Left hindlimb (tissue), 1 donor: ENCODE measurements at places on chromosomes 2 and 18.

DNA sequence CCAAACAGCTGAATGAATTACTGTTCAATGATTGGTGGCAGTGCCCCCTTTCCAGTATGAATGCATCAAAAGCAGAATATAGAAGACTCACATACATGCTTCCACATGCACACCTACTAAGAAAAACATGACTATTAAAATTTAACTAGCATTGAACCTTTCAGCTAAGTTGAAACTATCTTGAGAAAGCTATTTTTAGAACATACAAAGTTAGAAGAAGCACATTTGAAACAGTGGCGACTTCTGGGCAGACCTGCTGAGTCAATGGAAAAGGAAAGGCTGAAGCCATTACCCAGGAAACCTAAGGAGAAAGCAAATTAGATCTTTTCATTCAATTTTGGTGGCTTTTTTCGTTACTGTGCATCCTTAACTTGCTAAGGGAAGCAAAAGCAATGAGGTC, 55.9 kb downstream of the PLA2R1 start:
- no peak for DNase-seq

DNA sequence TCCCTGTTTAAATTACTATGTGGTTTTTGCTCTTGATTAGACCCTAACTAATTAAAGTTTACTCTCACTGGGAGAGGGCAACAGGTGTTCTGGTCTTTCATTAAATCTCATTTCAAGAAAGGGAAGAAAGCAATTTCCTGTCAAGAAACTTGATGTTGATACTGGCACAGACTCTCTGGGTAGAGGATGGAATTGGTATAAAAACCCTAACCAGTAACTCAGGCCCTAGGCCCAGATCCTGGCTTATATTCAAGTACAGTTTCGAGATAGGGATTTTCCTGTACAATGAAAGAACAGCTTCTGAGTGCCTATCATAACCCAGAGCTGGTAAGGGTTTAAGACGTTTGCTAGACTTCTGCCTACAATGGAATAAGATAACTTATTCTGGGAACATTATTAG, 61.6 kb upstream of the ACYP2 start:
- no peak for DNase-seq

- DNase-seq = peak; percentile 90
Observed at GRCh38 chr18:3449512-3450011, 410 bp upstream of the TGIF1 start.

- DNase-seq = no peak
Observed at GRCh38 chr2:203707530-203707929, 1.1 kb downstream of the CD28 start.

DNA sequence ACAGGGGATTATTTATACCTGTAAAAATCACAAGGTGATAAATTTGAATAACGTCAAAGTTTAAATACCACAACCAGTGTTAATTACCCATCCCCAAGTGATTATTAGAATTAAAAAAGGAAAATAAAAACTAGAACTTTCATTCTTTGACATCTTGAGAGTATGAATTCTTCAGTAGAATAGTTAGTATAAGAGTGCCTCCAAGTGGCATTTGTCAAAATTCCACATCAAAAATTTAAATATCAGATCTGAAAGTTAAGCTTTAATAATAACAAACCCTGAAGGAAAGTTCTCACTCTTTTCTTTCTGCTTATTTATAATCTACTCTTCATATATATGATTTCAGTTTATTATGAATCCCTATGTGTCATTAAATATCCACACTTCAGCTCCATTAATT, 273.7 kb upstream of the KYNU start:
- DNase-seq = no peak

DNA sequence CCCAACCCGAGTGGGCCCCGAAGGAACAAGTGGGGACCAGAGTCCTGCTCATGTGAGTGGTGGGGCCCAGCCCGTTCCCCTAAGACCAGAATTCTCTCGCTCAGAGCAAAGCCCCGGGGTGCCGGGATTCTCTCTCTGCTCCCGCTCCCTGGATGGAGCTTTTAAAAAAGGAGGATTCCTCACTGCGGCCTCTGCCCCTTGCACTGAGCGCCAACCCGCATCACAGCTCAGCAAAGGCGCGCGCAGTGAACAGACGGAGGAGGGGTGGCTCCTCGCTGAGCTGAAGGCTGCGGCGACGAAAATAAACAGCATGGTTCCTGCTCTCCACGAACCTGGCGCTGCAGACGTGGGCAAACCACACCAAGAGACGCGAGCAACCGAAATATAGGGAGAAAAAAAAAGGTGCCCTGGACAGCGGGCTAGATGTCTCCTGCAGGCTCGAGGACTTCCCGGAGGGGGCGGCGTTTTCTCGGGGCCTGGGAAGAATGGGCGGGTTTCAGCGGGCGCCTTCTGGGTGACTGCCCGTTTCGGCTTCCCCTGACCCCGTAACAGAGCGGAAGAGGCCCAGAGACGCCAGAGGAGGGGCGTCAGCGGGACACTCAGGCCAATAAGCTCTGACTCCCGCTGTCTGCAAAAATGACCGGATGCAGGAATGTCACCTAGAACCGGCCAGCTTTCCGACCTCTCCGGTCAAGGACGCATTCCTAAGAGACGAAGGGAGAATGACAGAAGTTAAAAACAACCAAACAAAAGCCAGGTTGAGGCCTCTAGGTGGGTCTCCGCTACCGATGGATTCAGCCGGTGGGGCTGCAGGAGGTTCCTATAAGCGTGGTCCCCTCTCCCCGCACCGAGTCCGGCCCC, 819 bp upstream of the KLF11 start:
- peak; percentile 87 for DNase-seq

- no peak for DNase-seq
Observed at GRCh38 chr2:204205538-204205937, 269.0 kb downstream of the ICOS start.

GRCh38 chr2:205699515-205700289, 17.4 kb downstream of the NRP2 start:
- no peak for DNase-seq

GRCh38 chr2:150376553-150377335, 110.7 kb downstream of the RND3 start:
- no peak for DNase-seq

DNA sequence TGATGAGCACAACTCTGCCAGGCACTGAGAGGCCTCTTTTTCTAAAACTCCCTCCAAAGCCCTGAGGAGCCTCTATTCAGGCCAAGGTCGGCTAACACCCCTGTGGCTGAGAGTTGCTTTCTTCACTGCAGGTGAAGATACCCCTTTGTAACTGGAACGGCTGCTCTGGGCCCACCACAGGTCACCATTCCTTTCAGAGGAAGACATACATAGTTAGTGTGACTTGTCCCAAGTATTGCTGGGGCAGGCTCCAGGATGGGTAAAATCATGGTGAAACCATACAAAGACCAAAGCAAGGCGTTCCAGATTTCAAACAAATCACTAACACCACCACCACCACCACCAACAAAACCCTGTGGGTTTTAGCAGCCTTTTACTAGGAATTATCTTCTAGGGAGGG, 36.8 kb downstream of the CHST10 start:
- no peak for DNase-seq

DNA sequence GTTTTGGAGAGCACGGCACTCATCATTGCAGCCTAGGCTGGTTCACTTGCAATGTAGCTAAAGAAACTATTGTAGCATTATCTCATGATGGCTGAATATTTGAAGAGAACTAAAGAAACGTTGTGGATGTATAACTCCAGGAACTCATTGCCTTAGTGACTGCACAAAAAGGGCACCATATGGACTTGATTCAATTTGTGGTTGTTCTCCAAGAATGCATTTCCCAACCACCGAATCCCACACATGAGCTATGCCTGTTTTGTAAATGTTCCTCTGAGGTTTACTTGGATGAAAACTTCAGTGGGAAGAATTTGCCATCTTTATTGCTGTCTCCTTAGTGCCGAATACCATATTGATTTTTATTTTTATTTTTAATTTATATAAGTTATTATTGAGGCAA, 43.5 kb downstream of the DOK6 start:
- no peak for DNase-seq

DNA sequence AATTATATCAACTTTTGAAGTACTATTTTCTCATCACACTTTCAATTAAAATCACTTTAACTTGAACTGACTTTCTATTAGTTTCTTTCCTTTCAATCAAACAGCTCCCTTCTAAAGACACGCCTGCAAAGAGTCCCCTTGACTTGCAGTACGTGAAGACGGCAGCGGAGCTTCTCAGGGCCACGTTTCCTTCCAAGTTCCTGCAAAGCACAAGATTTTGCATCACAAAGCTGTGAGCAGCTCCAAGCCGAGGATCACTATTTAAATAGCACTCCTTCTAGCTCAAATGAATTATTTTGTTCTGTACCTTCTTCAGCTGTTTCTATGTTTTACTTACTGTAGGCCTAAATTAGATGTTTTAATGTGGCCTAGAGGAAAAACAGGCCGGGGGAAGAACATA, 30.8 kb downstream of the SH3YL1 start:
- DNase-seq = no peak

DNA sequence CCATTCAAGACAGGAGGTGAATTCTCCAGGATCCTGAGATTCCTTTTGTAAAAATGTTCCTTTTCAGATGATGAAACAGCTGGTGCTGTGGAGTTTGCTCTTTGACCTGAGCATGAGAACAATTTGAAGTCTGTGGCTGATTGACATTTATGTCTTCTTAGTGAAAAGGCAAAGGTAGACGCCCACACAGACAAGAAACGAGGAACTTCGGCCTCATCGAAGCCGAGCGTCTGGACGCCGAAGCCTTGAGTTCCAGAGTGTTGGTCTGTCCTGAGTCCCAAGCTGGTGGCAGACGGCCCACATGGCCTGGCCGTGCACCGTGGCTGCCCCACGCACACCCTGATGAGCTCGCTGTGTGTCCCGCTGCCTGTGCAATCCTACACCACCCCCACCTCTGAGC, 20.7 kb upstream of the SNTG2 start:
- no peak for DNase-seq

GRCh38 chr2:11602563-11603204, 67.3 kb downstream of the NTSR2 start:
- DNase-seq = no peak

GRCh38 chr18:5972298-5972697, 77.0 kb upstream of the TMEM200C start:
- no peak for DNase-seq

DNA sequence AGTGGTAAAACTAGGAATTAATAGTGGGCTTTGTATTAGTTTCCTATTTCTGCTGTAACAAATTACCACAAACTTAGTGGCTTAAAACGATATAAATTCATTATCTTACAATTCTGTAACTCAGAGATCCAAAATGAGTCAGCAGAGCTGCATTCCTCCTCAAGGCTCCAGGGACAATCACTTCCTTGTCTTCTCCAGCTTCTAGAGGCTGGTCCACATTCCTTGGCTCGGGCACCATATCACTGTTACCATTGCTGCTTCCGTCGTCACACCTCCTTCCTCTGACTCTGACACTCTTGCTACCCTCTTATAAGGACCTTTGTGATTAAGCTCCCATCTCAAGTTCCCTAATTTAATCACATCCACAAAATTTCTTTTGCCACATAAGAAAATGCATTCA, 567.8 kb upstream of the KLHL29 start:
- no peak for DNase-seq
